H4 (cell line): ENCODE measurements at places on chromosomes 4 and X.

DNA sequence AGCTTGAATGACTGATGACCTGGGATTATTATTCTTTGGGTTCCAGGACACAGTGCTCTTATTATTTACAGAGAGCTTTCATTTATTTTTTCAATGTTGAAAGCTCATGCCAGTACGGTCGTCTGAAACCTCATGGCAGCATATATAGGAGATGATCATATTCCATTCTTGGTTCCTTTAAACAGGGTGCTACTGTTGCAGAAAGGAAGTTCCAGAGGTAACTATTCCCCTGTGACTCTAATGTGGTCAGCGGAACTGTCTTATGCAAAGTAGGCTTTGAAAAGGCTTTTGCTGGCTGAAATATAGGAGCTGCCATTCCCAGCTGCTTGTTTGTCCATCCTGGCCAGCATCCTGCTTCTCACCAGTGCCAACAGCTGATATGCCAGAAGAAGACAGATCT lies 208.3 kb upstream of the LEF1 start:
- no peak for DNase-seq

DNA sequence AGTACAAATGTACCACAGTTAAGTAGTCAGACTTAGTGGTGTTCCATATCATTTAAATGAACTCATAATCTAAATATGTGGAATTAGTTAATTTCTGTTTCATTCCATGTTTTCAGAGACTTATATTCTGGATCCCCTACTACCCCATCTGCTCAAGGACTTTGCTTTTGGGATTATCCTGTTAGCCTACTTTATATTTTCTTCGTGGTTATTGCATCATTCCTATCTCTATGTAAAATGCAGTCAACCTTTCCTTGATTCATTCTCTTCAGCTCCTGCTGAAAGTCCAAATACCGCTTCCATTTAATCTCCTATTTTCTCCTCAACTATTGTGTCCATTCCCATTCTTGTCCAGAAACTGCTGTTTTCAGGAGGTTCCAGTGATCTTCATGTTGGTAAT lies 25.1 kb downstream of the SLC30A9 start:
- no peak for DNase-seq

DNA sequence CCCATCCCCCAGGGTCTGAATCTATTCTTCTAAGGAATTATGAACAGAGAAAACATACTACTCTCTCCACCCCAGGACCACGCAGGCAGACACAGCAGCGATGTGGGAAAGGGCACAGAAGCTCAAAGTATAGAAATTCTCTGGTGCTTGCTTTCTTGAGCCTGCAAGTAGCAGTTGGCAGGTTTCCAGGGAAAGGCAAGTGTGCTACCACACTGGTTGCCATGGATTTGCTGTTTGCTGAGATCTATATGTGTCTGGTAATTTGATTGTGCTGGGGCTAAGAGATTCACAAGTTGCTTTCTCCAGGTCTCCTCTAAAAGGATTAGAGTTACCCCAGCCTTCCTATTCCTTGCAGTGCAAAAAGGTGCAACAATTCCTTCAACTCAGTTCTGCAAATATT lies 83.1 kb downstream of the GUCY2F start:
- no peak for DNase-seq

GRCh38 chr4:126533146-126533805 lies 1099.5 kb upstream of the INTU start:
- no peak for DNase-seq

- no peak for DNase-seq
Observed at GRCh38 chrX:66005830-66006449, 33.9 kb downstream of the VSIG4 start.

- no peak for DNase-seq
Observed at GRCh38 chr4:20044966-20045365, 206.7 kb upstream of the SLIT2 start.

GRCh38 chr4:102693262-102693850 lies 67.4 kb downstream of the MANBA start:
- DNase-seq = no peak
